ENCODE measurements at places on chromosomes 5 and 9. TPM values are rescaled to one million over a fixed set of nuclear protein-coding genes. Genes with fewer than 3 reads are reported as not detected.

DNA sequence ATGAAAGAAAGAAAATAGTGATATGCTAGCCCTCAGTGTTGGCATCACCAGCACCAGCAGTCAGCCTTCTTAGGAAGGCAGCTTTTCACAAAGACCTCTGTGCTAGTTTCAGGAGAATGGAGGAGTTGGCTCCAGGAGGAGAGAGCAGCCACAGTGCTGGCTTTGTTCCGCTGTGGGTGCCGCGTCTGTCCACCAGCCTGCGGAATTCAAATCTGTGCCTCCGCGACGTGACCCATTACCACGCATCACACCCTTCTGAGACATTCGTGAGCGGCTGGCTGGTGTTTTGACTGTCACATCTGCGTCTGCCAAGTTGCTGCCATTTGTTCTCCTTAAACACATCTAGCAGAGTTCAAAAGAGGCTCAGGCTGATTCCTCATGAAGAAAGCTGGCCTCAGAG is 34.4 kb downstream of the SNX18 start:
- no peak for DNase-seq

GRCh38 chr5:5419291-5420210 is 2.9 kb upstream of the ICE1 start:
- no peak for DNase-seq

GRCh38 chr5:64295101-64295500 is 129.5 kb downstream of the RNF180 start:
- no peak for DNase-seq

DNA sequence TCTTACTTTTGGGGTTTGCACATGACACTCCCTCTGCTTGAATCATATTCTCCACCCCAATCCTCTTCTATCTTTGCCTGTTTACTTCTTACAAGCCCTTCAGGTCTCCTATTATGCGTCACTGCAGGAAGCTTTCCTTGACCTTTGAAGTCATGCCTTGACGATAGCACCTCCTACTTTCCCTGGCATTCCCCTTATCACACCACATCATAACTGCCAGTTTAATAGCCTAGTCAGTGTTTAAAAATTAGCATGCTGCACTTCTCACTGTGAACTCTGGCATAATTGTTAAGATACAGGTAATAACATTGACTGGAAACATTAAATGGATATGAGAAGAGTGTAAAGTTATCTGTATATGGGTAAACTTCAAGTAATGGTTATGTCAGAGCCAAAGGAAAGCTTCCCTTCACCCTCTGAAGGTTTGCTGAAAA is 37.1 kb upstream of the CEP120 start:
- no peak for DNase-seq

DNA sequence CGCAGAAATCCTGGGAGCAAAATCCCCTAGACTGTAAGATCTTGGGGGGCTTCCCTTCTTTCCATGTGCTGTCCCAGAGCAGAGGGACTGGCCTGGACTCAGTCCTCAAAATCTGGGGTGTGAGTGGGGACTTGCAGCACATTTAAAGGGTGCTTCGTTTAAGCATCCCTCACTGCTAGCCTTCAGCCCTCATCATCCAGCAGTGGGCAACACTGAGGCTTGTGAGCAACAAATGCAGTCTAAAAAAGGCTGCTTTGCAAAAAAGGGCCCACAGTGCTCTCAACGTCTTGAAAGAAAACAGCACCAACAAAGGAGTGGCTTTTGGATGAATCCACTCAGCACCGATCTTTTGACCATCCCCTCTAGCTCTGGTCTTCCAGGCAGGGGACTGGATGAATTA is 128.3 kb upstream of the TBC1D2 start:
- no peak for DNase-seq

- no peak for DNase-seq
Measured at GRCh38 chr9:27442464-27442863, 81.6 kb upstream of the IFNK start.

- DNase-seq: no peak
Measured at GRCh38 chr5:106797996-106798395, 872.7 kb downstream of the EFNA5 start.

DNA sequence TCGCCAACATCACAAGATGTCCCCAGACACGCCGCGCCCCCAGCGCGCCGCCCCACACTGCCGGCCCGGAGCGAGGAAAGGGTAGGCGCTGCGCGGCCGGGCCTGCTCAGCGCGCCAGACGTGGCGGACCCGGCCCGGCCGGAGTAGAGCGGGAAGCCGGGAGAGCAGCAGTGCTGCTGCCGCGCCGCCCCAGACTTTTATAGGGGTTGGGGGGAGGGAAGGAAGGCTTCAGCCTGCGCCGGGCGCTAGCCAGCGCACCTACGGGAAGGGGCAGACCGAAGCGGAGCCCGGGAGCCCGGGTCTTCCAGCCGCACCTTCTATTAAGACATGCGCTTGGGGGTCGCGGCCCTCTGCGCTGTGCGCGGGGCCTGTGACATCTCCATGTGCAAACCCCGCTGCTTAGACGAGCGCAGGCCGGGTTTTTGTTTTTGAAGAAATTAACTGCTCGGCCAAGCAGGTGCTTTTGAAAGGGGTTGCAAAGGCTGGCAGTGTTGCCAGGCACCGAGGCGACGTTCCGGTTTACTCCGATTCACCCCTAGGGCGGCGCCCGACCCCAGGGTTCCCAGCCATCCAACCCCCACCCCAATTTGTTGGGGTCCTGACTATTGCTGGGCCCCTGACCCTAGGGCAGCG is 353 bp upstream of the PAX5 start:
- DNase-seq: no peak

GRCh38 chr5:11595045-11595444 is 309.2 kb downstream of the CTNND2 start:
- DNase-seq: no peak

Gene S100Z
- not detected for total RNA-seq

DNA sequence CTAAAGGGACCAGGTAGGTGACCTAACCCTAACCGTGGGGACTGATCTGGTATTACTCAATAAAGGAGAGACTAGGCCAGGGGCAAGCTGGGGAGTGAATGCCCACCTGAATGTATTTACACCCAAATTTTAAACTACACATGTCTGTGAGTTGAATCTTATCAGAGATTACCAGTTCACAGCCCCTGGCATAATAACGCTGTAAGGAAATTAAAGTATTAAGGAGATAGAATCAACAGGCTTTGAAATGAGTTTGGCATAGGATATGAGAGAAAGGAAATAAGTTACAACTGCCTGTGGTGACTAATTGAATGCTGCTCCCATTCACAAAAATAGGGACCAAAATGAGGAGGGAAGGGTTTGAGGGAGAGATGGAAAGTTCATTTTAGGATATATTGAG is 593.3 kb downstream of the CSNK1G3 start:
- DNase-seq: no peak

Gene SPINK1
- not detected for total RNA-seq

- DNase-seq: no peak
Measured at GRCh38 chr5:5026409-5026785, 113.7 kb upstream of the ADAMTS16 start.

Gene GFI1B
- total RNA-seq: 0.43 TPM

Gene NTRK2
- 8.2 TPM for total RNA-seq

DNA sequence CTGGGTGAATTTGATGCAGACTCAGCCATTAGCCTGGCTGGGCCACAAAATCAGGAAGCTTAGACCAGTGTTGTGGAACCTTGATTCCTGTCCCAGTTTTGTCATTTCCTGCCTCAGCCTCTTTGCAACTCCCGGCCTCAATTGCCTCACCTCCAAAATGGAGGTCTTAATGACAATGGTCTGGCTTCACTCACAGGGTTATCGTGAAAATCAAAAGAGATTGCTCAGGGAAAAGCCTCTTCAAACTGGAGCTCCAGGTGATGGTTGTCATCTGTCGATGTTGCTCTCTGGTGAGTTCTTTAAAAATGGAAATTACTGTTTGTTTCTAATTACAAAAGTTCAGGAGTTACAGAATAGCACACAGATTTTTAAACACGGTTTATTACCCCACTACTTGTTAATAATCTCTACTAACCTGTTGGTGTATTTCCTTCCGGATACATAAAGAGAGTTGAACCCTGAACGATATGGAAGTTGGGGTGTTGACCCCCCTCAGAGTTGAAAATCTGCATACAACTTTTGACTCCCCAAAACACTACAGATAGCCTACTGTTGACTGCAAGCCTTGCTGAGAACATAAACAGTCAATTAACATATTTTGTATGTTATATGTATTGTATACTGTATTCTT is 109.9 kb upstream of the CPEB4 start:
- no peak for DNase-seq

DNA sequence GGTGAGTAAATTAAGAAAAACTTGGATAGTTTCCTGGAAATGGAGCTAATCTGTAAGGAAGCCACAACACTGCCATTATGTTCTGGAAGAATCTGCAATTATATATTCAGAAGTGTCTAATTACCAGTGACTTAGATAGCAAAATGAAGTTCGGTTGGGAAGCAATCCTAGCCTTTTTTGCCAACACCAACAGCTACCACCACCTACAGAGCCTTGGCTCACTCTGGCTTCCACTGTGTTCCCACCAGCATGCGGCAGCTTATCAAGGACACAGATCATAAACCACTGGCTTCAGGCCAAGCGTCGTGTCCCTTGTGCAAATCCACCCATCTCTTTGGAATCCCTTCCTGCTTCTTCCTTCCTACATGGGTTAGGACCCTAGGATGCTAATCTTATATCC is 118.0 kb upstream of the PCA3 start:
- no peak for DNase-seq

Gene TPPP
- total RNA-seq: 34.5 TPM

DNA sequence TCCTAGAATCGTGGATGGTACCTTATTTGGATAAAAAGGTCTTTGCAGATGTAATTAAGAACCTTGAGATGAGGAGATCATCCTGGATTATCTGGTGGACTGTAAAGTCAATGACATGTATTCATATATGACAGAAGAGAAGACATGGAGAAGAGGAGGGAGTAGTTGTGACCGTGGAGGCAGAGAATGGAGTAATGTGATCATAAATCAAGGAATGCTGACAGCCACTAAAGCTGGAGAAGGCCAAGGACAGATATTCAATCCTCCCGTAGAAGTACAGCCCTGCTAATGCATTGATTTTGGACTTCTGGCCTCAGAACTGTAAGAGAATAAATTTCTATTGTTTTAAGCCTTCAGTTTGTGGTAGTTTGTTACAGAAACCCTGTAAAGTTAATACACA is 18.7 kb upstream of the TMEM161B start:
- DNase-seq: no peak

Gene UAP1L1
- total RNA-seq: 13.6 TPM

- DNase-seq: no peak
Measured at GRCh38 chr9:136364942-136365774, 1.6 kb upstream of the DNLZ start.

Gene BNIP1
- total RNA-seq: 10.0 TPM

GRCh38 chr5:161086461-161086860 is 234.4 kb upstream of the ATP10B start:
- DNase-seq: no peak

- DNase-seq: no peak
Measured at GRCh38 chr5:114223866-114224265, 138.0 kb upstream of the KCNN2 start.

GRCh38 chr9:121675969-121676822 is 24.8 kb downstream of the DAB2IP start:
- DNase-seq: peak; percentile 66

Gene SLC25A2
- not detected for total RNA-seq

All from Right ventricle myocardium inferior (tissue), 1 donor.